ENCODE measurements at places on chromosomes 3 and 15. TPM values are rescaled to one million over a fixed set of nuclear protein-coding genes. Genes with fewer than 3 reads are reported as not detected.

LEKR1 gene
- total RNA-seq: 1.1 TPM

SLC12A6 gene
- 29.9 TPM for total RNA-seq

GRCh38 chr3:77204788-77205187, 164.9 kb downstream of the ROBO2 start:
- no peak for DNase-seq

DNA sequence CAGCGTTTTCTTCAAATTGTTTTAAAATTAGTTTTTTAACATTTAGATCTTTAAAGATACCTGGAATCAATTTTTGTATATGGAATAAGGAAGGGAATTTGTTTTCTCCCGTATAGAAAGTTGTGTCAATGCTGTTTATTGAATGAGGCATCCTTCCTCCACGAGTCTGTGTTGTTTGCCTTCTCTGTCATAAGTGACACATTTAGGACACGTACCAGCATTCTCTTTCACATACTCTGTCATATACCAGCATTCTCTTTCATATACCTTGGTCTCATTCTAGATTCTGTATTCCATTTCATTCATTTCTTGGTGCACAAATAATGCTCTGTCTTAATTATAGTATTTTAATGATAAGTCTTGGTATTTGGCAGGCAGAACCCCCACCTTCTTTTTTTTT, 10.3 kb downstream of the ATP11B start:
- DNase-seq: no peak
